LHCN-M2 (cell line): ENCODE measurements at places on chromosomes 13 and 19. TPM values are rescaled to one million over a fixed set of nuclear protein-coding genes. Genes with fewer than 3 reads are reported as not detected.
A peak's percentile ranks its signal among the peaks of the same experiment; 100 is the strongest.

DNA sequence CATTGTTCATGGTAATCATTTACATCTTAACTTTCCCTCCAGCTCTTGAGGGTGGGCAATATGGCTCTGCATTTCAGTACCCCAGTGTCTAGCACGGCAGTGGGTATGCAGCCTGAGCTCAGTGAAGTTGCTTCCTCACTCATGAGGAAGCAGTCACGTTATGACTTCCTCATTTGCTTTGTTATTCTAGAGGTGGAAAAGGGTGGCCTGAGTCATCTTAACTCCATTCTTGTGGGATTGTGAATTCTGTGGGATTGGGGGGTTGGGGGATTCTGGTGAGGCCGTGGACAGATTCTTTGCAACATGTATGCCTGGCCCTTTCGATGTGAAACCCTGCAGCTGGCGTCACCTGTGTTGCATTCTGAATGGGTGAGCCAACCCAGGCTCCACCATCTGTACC is 406.7 kb upstream of the ZNF507 start:
- no peak for DNase-seq

GRCh38 chr19:49589502-49589905 is 1.5 kb upstream of the PRR12 start:
- DNase-seq, result no peak

GRCh38 chr13:109440320-109440719 is 346.1 kb downstream of the IRS2 start:
- no peak for DNase-seq

DNA sequence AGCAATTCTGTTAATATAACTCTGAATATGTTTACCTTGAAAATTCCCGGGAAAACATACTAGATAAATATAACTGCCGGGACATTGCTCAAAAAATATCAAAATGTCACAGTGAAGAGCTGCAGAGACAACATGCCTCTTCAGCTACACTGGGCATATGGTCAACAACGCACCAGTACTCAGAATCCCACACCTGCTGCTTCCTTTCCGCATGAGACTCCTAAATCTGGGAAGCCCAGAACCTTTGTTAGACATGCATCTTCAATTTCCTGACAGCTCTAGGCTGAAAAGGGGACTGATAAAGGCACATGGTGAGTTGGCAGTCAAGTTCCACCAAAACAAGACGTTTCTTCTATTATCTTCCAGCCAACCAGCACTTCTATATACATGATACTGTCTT is 53.7 kb downstream of the USP12 start:
- no peak for DNase-seq

DNA sequence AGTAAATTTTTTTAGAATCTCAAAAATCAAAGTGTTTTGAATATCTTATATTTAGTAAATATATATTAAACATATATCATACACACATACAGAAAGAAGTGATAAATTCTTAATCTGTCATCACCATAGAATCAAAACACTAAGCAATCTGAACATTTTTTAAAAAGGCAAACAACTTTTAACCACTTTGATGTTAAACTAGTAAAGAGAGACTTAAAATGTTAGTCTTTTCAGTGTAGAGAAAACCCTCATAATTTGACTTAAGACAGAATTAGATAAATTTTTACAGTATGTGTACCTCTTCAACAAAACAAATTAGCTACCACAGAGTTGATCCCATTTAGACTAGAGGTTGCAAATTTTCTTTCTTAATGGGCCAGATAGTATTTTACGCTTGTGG is 13.4 kb downstream of the SUPT20H start:
- DNase-seq, result no peak

COG3 gene
- total RNA-seq, result 28.3 and 29.8 TPM in 2 replicates

CEACAM6 gene
- not detected in 2 replicates for total RNA-seq

DNA sequence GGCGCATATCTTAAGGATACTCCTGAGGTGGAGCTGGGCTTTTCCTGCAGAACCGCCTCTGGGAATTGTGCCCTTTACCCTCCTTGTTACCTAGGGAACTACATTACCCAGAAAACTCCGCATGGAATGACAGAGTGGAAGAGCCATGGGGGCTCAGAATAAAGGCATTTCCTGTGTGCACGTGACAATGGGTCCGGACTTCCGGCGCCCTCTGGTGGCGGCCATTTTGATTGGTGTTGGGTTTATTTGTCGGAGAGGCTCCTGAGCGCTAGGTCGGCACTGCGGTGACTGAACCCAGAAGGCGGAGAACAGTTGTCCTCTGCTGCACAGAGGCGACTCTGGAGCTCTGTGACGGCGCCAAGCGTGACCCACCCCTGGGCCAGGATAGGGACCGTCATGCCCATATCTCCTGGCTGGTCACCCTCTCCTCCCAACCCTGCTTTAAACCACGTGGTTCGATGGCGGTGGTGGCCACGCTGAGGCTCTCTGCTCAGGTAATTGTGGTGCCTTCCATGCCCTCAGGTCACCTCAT is at the start of gene ZNF587B:
TSS of gene ZNF587B (plus strand) at position 229 of the 532 bp plus-strand sequence. CDS start at position 459, 230 bp downstream.
- peak; percentile 29 for DNase-seq

- DNase-seq, result no peak
Measured at GRCh38 chr19:7831452-7831851, 1.4 kb downstream of the EVI5L start.

PABPC3 gene
- not detected in 2 replicates for total RNA-seq

- DNase-seq, result no peak
Measured at GRCh38 chr13:41708713-41709112, 251.4 kb downstream of the RGCC start.

- DNase-seq, result no peak
Measured at GRCh38 chr19:54247106-54247930, 4.7 kb upstream of the LILRA6 start.

GRCh38 chr13:110950819-110951570 is 36.1 kb upstream of the ANKRD10 start:
- DNase-seq, result no peak

- DNase-seq, result no peak
Measured at GRCh38 chr13:46006688-46007452, 45.7 kb downstream of the ZC3H13 start.

KCNRG gene
- 1.2 and 2.6 TPM in 2 replicates for total RNA-seq

DNA sequence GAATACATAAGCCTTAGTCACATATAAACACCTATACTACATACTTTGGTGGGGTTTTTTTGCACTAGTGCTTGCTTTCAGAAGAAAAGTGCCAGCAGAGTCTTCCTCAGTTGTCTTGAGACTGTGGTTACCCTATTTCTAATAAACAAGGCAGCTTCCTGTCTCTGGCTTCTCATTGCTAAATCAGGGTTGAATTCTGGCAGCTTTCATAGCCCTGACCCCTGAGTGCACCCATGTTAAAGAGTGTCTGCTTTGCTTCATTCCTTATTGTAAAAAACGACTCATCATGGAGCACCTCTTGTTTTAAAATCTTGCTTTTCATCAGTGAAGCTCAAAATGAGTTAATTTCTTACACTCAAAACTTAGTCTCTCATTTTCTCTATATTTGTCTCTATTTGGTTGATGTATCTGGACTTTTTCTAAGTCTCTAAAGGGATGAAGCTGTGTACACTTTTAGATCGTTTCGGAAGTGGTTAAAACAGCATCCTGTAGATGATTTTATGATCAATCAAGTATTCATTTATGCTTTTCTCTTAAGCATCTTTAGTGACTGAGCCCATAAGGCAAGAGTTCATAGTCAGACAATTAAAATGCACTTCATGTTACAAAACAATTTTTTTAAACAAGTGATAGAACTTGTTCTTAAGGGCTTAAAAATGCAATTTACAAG is 72.1 kb downstream of the KLF12 start:
- DNase-seq, result peak; percentile 45

- DNase-seq, result no peak
Measured at GRCh38 chr19:2547033-2547680, 71.2 kb downstream of the GADD45B start.

DNA sequence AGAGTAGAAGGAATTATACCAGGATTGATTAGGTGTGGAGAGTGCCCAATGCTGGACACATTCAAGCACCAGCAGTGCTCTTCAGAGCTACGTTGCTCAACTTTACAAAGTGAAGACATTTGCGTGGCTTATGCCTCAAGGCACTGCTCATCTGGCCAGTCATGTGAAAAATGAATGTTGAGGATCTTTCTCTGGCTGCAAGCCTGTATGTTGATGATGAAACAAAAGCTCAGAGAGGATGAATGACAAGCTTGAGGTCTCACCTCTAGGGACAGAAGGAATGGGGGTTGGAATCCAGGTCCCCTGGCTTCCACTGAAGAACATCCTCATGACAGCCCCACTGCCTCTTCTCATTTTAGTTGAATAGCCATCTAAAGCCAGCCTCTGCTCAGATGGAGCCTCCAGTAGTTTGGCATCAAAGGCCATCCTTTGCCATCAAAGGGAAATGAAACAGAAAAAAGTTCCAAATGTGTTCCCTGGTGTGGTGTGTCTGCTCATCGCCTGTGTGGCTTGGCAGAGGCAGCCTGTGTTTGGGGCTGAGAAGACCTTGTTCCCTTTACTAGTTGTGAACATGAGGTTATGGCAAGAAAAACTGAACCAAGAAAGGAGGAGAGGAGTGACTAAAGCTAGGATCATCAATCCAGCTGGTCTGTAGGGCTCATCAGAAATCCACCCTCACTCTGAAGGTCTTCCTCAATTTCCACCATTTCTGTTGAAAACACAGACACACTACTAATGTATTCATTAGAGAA is 114.0 kb upstream of the KL start:
- no peak for DNase-seq

RDH8 gene
- total RNA-seq, result not detected in 2 replicates

ITGBL1 gene
- total RNA-seq, result 163 and 180 TPM in 2 replicates
